ENCODE measurements at places on chromosomes 2 and 18. TPM values are rescaled to one million over a fixed set of nuclear protein-coding genes. Genes with fewer than 3 reads are reported as not detected.

DNA sequence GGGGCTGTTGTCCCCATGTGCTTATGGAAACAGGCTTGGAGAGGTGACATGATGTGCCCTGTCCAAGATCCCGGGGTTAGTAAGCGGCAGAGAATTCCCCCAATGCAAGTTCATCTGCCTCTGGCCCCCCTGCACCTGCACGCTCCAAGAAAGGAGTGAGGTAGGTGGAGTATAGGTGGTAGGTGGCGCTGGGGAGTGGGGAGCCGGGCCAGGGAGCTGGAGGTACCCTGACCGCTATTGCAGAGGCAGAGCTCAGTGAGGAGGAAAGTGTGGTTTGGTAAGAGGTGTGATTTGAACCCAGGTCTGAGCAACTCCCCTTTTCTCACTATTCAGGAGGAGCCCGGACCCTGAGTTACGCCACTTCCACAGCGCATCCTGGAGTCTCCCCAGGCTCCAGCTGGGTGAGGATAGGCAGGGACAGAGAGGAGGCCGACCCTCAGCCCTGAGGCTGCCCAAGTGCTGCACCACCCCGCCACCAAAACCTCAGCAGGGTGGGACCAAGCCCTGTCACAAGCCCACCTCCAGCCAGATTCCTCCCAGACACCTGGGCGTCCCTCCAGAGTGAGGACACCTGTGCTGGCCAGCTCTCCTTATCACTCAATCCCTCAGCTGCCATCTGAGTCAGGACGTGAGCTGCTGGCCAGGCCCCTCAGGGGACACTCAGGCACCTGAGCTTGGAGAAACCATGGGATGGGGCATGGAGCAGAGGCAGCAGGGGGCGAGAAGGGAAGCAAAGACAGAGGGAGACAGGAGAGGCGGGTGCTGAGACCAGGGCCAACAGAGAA, 5.6 kb downstream of the HAAO start:
- no peak for DNase-seq

GRCh38 chr2:176149481-176149938, 1.8 kb upstream of the HOXD4 start:
- no peak for DNase-seq

DNA sequence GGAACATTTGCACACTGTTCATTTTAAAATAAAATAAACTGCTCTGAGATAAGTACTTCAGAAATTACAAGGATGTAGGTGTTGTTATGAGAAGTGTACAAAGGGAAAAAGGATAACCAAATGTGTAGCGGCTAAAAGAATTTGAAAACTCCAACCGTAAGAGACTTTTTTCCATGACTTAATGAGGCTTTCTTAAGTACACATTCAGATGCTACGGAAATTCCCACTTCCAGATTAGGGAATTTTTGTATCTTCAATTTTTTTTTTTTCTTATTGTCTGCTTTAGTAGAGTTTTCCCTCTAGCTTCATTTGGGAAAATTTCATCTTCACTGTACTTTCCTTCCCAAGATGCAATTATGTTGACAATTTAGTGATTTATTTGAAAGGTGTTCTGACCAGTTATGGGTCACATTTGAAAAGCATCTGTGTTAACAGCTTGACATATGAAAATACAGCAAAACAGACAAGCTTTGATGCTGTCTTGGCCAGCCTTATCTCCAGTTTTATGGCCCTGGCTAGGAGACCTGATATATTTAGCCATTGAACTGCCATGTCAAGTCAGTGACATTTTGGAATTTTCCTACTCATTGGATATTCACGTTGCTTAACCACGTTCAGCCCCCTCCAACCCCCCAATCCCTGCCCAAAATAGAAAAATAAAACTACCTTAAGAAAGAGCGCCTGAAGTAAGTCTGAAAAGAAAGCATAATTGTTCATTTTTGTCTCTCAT, 105.6 kb downstream of the FEZ2 start:
- no peak for DNase-seq

- no peak for DNase-seq
These were observed 156.6 kb downstream of the TANC1 start for GRCh38 chr2:159124931-159125467.

ADCY3 gene
- total RNA-seq: 13.0 TPM

Measured in pancreas (tissue), 10 donors.